Activated naive CD8-positive, alpha-beta T cell treated with anti-CD3 and anti-CD28 coated beads, Interleukin-2, amount 50 U/mL, for 24 hours (primary cell): ENCODE measurements at places on chromosomes 2 and 18.

GRCh38 chr2:38655441-38655840 lies 10.5 kb upstream of the GALM start:
- peaks cover 67% of the 10 kb centered on the region for H3K4me1 ChIP-seq
- H3K4me3 ChIP-seq: no peak overlapping the region
- H3K27me3 ChIP-seq: no peaks in the 10 kb centered on the region
- H3K27ac ChIP-seq: peak overlapping the region; percentile 84
- DNase-seq: no peak
- H3K36me3 ChIP-seq: no peaks in the 10 kb centered on the region

DNA sequence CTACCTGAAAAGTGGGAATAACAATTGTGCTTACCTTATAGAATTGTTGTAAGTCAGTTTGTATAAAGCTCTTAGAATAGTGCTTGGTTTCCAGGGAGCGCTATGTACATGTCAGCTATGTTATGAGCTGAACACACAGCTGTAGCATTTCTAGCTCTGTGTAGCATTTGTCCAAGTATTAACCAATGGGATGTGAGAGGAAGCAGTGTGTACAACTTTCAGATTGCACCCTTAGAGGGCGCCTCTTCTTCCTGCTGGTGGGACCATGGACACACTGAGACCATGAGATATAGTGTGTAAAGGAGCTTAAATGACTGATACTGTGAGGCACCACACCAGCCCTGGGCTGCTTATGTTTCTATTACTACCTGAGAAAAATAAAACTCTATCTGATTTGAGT lies 380.2 kb downstream of the LNPK start:
- H3K27ac ChIP-seq: no peak overlapping the region
- no peak overlapping the region for H3K4me3 ChIP-seq
- no peaks in the 10 kb centered on the region for H3K4me1 ChIP-seq

- no peaks in the 10 kb centered on the region for H3K4me1 ChIP-seq
- H3K36me3 ChIP-seq: no peaks in the 10 kb centered on the region
- H3K27me3 ChIP-seq: peaks cover 1% of the 10 kb centered on the region
- no peak overlapping the region for H3K4me3 ChIP-seq
- no peak for DNase-seq
Observed at GRCh38 chr18:26746826-26747475, 118.6 kb downstream of the AQP4 start.

GRCh38 chr2:23380562-23381065 lies 4.4 kb upstream of the KLHL29 start:
- H3K4me1 ChIP-seq: peaks cover 21% of the 10 kb centered on the region
- peak; percentile 39 for DNase-seq
- peaks cover 34% of the 10 kb centered on the region for H3K27me3 ChIP-seq
- H3K27ac ChIP-seq: peak overlapping the region; percentile 81

- H3K36me3 ChIP-seq: no peaks in the 10 kb centered on the region
- H3K4me1 ChIP-seq: no peaks in the 10 kb centered on the region
- no peak overlapping the region for H3K27ac ChIP-seq
- no peak for DNase-seq
- H3K27me3 ChIP-seq: peaks cover 3% of the 10 kb centered on the region
- H3K4me3 ChIP-seq: no peak overlapping the region
Observed at GRCh38 chr2:72114693-72115051, 33.0 kb downstream of the CYP26B1 start.

DNA sequence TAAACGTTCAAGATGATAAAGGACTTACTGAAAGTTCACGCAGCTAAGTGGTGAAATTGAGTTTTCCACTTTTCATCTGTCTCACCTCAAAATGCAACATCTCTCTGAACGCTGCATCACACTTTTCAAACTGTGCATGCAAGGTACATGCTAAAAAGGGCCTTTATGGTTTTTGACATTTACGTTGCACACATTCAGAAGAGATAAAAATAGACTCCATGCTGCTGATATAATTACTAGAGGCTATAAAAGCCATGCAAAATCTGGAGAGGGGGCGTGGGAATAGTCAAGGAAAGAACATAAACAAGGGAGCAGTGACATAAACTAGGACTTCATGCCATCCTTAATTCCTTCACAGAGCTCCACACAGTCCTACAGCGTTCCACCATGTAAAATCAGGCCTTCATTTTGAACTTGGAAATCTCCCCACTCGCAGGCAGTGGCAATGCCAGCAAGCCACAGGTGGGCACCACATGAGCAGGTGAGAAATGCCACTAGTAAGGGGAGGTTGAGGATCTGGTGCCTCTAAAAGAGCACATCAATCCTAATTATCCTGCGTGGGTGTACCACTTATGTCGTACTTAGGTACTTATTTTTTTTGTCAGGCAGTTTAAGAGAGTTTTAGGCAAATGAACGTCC lies 71.4 kb downstream of the ZEB2 start:
- peak overlapping the region; percentile 41 for H3K4me3 ChIP-seq
- H3K36me3 ChIP-seq: peaks cover 12% of the 10 kb centered on the region
- peak overlapping the region; percentile 64 for H3K27ac ChIP-seq
- no peak for DNase-seq

- no peaks in the 10 kb centered on the region for H3K36me3 ChIP-seq
- no peaks in the 10 kb centered on the region for H3K4me1 ChIP-seq
- H3K4me3 ChIP-seq: no peak overlapping the region
- no peak for DNase-seq
- no peak overlapping the region for H3K27ac ChIP-seq
Observed at GRCh38 chr2:240064898-240065297, 11.6 kb upstream of the OR6B3 start.

GRCh38 chr2:17578466-17578928 lies 38.0 kb downstream of the VSNL1 start:
- DNase-seq: no peak
- no peak overlapping the region for H3K4me3 ChIP-seq
- no peak overlapping the region for H3K27ac ChIP-seq
- peaks cover 4% of the 10 kb centered on the region for H3K27me3 ChIP-seq

DNA sequence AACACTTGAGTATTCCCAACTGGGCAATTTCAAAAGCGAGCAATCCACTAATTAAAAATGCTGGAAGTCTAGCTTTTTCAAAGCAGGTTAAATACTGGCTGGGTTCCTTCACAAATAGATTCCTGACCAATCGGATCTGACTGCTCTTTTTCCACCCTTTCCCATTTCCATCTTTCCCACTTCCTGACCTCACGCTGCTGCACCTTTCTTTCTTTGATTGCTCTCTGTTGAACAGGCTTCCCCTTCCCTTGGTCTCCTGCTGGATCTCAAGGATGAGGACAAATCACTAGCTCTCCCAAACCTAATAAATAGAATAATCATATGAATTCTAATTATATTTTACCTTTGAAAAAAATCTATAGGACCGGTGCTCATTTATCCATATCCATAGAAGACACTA lies 121.2 kb downstream of the TCF4 start:
- H3K4me3 ChIP-seq: no peak overlapping the region
- H3K36me3 ChIP-seq: no peaks in the 10 kb centered on the region
- DNase-seq: no peak
- no peak overlapping the region for H3K27ac ChIP-seq

DNA sequence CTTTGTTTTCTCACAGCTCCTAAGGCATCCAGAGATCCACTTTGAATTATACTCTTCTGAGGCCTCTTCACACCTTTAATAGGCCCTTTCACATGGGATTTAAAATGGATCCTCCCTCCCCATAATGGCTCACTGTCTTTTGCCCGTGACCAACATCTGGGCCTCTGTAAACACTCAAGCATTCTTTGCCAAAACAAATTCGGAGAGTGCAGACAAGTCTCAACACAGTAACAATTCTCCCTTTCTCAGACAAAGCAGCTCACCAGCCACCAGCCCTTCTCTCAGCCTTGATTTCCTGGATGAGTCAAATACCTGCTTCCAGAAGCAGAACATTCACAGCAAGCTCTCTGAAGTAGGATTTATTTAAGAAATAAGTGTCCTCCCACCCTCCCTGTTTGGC lies 14.0 kb upstream of the IMP4 start:
- no peaks in the 10 kb centered on the region for H3K36me3 ChIP-seq
- no peak overlapping the region for H3K4me3 ChIP-seq
- H3K27ac ChIP-seq: no peak overlapping the region
- no peak for DNase-seq

DNA sequence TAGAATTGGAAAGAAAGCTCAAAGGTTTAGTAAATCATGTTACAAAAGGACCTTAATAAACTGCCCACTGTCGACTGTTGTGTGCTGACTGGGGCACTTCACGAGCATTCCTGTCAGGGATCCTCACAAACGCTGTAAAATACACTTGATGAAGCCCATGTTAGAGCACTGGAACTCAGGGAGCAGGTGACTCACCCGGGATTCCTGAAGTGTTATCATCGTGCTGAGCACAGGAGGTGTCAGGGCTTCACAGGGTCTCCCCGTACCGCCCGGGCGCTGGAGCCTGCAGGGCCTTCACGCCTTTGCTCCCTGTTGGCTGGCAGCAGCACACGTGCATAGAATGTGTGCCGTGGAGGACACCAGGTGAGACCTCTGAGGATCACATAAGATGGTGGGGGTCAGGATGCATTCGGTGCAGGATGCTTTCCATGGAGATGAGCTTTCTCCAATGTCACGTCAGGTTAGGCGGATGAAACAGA lies 187.3 kb downstream of the SNTG2 start:
- peaks cover 2% of the 10 kb centered on the region for H3K36me3 ChIP-seq
- H3K4me1 ChIP-seq: peaks cover 32% of the 10 kb centered on the region
- H3K27me3 ChIP-seq: peaks cover 4% of the 10 kb centered on the region
- H3K27ac ChIP-seq: no peak overlapping the region

DNA sequence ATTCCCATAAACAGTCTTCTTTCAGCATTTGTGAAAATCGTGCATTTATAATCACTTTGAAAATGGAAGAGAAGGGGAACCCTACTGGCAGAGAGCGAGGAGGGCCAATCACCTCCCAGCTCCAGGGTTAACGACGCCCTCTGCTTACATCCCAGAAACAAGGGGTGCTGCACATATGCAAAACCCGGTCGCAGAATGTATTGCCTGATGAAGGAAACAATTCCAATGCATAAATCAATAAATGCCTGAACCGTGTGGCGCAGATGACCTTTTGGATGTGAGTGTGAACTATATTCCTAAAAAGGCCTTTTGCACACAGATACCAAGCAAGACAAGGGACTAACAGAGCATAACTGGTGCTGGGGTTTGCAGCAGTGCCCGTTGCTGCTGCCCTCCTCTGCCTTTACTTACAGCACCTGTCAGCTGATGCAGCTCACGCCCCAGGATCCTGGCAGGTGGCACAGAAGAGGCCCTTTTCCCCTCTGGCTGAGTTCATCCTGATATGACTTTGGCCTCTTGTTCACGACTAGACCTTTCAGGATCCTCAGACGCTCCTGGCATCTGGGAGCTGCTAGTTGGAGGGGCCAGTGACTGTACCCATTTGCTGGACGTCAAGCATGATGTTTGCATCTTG lies 67.8 kb downstream of the MYT1L start:
- H3K27me3 ChIP-seq: peaks cover 2% of the 10 kb centered on the region
- no peaks in the 10 kb centered on the region for H3K36me3 ChIP-seq
- no peak overlapping the region for H3K4me3 ChIP-seq
- no peak overlapping the region for H3K27ac ChIP-seq
- DNase-seq: no peak

GRCh38 chr2:13015532-13016320 lies 299.0 kb downstream of the TRIB2 start:
- H3K27me3 ChIP-seq: peaks cover 45% of the 10 kb centered on the region
- no peak for DNase-seq
- no peaks in the 10 kb centered on the region for H3K4me1 ChIP-seq
- no peak overlapping the region for H3K27ac ChIP-seq

- no peak overlapping the region for H3K27ac ChIP-seq
- no peaks in the 10 kb centered on the region for H3K4me1 ChIP-seq
- no peaks in the 10 kb centered on the region for H3K27me3 ChIP-seq
- DNase-seq: no peak
Observed at GRCh38 chr18:34083910-34084535, 140.7 kb downstream of the NOL4 start.

DNA sequence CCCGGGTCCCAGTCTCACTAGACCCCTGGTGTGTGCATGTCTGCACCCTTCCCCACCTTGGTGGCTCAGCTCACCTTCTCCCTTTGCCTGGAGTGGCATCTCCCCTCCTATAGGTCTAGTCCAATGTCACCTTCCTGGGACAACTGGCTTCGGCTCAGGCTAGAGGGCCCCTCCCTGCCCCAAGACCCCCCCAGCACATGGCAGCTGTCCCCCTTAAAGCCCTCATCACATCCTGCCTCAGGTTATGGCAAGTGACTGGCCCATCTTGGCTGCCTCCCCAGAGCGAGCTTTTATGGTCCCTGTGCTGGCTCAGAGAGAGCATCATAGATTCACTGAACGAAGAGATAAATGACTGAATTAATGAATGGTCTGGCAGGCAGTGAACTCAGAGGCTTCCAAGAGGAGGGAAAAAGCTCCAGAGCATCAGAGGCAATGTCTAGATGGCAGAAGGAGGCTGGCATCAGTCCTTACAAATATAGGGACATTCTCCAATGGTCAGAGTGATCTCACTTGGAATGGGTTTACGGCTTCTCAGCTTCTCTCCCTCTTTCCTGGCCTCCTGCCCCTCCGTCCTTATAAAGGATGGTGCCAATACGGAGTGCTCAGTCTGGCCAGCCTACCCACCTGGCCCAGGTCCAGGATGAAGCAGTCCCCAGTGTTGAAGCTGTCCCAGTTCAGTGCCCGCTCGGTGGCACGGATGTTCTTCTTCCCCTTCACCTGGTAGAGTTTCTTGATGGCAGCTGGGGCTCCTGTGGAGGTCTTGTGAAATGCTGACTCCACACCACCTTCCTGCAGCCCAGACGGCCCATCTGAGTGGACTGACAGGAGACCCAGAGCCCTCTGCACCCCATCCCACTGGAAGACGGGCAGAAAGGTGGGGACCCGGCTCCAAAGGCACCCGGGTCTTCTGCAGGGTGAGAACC lies 9.4 kb downstream of the CAPG start:
- H3K36me3 ChIP-seq: peaks cover 12% of the 10 kb centered on the region
- H3K4me1 ChIP-seq: peaks cover 19% of the 10 kb centered on the region

DNA sequence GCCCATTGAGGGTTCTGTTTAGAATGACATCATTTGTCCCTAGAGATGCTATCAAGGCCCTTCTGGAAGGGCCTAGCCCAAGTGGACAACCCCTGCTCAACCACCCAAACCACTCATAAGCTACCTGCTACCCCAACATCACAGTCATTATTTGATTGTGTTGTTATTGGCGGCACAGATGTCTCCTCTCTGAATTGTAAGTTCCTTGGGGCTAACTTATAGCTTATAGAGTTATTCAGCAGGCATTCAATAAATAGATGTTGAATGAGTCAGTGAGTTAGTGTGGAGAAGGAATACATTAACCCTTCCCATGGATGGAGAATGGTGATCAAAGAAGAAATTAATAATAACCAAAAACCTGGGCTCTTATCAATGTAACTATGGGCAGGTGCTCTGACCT lies 80.0 kb downstream of the ACAA2 start:
- H3K36me3 ChIP-seq: no peaks in the 10 kb centered on the region
- H3K27ac ChIP-seq: no peak overlapping the region
- H3K4me1 ChIP-seq: no peaks in the 10 kb centered on the region
- H3K27me3 ChIP-seq: peaks cover 7% of the 10 kb centered on the region
- DNase-seq: no peak

GRCh38 chr2:222756951-222757650 lies 85.6 kb downstream of the MOGAT1 start:
- H3K4me3 ChIP-seq: no peak overlapping the region
- H3K4me1 ChIP-seq: peaks cover 11% of the 10 kb centered on the region
- no peak overlapping the region for H3K27ac ChIP-seq
- no peaks in the 10 kb centered on the region for H3K36me3 ChIP-seq

GRCh38 chr18:6961331-6961730 lies 156.3 kb downstream of the LAMA1 start:
- H3K4me1 ChIP-seq: no peaks in the 10 kb centered on the region
- H3K4me3 ChIP-seq: no peak overlapping the region
- DNase-seq: no peak
- H3K27me3 ChIP-seq: no peaks in the 10 kb centered on the region
